Large intestine (tissue), 12 donors: ENCODE measurements at places on chromosomes 16 and 17.

DNA sequence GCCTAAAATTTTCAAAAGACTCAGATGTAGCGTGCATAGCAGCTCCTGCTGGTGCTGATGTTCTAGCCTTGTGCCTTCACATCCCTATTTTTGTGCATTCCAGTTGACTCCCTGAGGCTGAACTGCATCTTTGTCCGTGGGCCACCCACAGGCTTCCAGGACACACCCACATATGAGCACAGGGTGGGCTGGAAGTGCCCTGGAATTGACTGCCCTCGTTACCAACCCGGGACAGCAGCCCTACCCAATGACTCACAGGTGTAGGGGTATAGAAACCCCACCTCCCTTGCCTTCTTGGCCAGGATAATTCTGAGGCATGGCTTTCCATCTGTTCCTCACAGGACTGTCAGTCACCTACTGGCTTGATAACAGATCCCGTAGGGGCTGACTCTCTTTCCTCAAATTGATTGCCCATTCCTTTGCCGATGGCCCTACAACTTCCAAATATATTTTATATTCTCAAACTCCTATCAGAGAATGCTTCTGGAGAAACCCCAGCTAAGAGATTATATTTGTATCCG, 65.9 kb upstream of the CDH13 start:
- no peaks in the 10 kb centered on the region for H3K36me3 ChIP-seq
- H3K27ac ChIP-seq: no peak overlapping the region
- H3K4me3 ChIP-seq: no peak overlapping the region

DNA sequence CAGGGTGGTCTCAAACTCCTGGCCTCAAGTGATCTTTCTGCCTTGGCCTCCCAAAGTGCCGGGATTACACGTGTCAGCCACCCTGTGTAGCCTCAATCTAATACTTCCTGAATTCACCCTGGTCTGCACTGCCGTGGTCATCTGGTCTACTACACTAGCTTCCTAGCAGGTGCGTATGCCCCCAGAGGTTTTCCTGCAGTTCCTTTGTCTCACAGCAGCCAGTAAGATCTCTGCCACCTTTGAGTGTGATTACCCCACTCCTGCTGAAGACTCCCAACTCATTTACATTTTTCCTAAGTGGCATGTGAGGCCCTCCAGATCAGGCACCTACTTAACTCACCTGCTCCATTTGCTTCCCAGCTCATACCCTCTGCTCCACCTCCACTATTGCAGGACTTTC, 5.1 kb upstream of the DDX19A start:
- no peak overlapping the region for H3K27ac ChIP-seq
- H3K4me3 ChIP-seq: no peak overlapping the region
- peaks cover 2% of the 10 kb centered on the region for H3K36me3 ChIP-seq
- DNase-seq: no peak
- H3K27me3 ChIP-seq: no peaks in the 10 kb centered on the region
- H3K4me1 ChIP-seq: no peaks in the 10 kb centered on the region

DNA sequence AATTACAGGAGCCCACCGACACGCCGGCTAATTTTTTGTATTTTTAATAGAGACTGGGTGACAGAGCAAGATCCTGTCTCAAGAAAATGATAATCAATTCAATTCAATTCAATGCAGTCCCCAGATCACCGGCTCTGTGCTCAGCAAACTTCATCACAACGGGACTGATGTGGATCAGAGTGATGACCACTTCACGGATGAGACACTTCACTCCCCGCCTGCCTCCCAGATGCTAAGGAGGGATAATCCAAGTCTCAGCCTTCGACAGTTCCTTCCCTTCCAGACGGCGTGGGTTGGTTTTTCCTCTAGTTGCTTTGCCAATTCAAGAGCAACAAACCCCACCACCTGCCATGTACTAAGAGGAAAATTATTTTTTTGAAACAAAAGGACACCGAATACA, 93.8 kb downstream of the ZDHHC7 start:
- H3K27me3 ChIP-seq: peaks cover 23% of the 10 kb centered on the region
- no peak overlapping the region for H3K27ac ChIP-seq
- H3K4me1 ChIP-seq: peaks cover under 1% of the 10 kb centered on the region
- no peak for DNase-seq
- no peaks in the 10 kb centered on the region for H3K36me3 ChIP-seq

DNA sequence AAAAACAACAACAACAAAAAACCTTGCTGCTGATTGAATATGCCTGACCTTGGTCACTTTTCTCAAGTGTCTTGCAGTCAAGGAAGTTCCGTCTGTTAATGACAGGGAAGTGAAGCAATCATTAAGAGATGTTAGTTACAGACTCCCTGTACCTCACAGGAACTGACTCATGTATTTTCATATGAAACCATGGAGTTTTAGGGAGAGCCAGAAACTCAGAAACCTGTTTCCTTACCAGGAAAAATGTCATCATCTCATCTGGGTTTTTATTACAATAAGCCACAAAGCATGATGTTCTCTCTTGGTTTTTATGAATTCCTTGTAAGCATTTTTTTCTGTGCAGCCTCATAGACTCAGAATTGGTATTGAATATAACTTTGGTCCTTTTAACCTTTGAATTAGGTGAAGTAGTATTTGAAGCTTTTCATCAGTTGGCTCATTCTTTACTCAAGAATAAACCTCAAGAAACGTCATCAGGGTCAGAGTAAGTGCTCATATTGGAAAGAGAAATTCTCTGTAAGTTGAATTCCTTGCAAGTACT, 10.3 kb downstream of the LYRM1 start:
- DNase-seq: peak; percentile 68
- H3K27ac ChIP-seq: peak overlapping the region; percentile 79
- H3K4me1 ChIP-seq: peaks cover 21% of the 10 kb centered on the region
- no peak overlapping the region for H3K4me3 ChIP-seq
- H3K27me3 ChIP-seq: no peaks in the 10 kb centered on the region

GRCh38 chr16:69796285-69797118, 34.4 kb downstream of the WWP2 start:
- no peaks in the 10 kb centered on the region for H3K27me3 ChIP-seq
- H3K27ac ChIP-seq: no peak overlapping the region
- no peak overlapping the region for H3K4me3 ChIP-seq
- H3K36me3 ChIP-seq: peaks cover 32% of the 10 kb centered on the region

- H3K27ac ChIP-seq: peak overlapping the region; percentile 33
- DNase-seq: no peak
- H3K27me3 ChIP-seq: no peaks in the 10 kb centered on the region
- H3K36me3 ChIP-seq: no peaks in the 10 kb centered on the region
- no peak overlapping the region for H3K4me3 ChIP-seq
Measured at GRCh38 chr16:66904428-66904845, 14.2 kb downstream of the CDH16 start.

- DNase-seq: no peak
- no peaks in the 10 kb centered on the region for H3K36me3 ChIP-seq
- H3K27me3 ChIP-seq: no peaks in the 10 kb centered on the region
- H3K4me3 ChIP-seq: no peak overlapping the region
Measured at GRCh38 chr17:52025236-52025635, 133.3 kb downstream of the CA10 start.

GRCh38 chr17:72745241-72745640, 347.2 kb downstream of the SLC39A11 start:
- no peak overlapping the region for H3K4me3 ChIP-seq
- no peak overlapping the region for H3K27ac ChIP-seq
- no peak for DNase-seq
- no peaks in the 10 kb centered on the region for H3K27me3 ChIP-seq
- peaks cover 20% of the 10 kb centered on the region for H3K4me1 ChIP-seq
- no peaks in the 10 kb centered on the region for H3K36me3 ChIP-seq

GRCh38 chr16:72894293-72895151, 153.4 kb downstream of the ZFHX3 start:
- H3K4me3 ChIP-seq: no peak overlapping the region
- no peak overlapping the region for H3K27ac ChIP-seq
- no peaks in the 10 kb centered on the region for H3K27me3 ChIP-seq
- peaks cover 10% of the 10 kb centered on the region for H3K36me3 ChIP-seq
- DNase-seq: no peak

GRCh38 chr16:31265329-31266245, 5.8 kb downstream of the ITGAM start:
- no peak overlapping the region for H3K27ac ChIP-seq
- H3K4me3 ChIP-seq: no peak overlapping the region
- no peaks in the 10 kb centered on the region for H3K27me3 ChIP-seq
- peak; percentile 16 for DNase-seq

DNA sequence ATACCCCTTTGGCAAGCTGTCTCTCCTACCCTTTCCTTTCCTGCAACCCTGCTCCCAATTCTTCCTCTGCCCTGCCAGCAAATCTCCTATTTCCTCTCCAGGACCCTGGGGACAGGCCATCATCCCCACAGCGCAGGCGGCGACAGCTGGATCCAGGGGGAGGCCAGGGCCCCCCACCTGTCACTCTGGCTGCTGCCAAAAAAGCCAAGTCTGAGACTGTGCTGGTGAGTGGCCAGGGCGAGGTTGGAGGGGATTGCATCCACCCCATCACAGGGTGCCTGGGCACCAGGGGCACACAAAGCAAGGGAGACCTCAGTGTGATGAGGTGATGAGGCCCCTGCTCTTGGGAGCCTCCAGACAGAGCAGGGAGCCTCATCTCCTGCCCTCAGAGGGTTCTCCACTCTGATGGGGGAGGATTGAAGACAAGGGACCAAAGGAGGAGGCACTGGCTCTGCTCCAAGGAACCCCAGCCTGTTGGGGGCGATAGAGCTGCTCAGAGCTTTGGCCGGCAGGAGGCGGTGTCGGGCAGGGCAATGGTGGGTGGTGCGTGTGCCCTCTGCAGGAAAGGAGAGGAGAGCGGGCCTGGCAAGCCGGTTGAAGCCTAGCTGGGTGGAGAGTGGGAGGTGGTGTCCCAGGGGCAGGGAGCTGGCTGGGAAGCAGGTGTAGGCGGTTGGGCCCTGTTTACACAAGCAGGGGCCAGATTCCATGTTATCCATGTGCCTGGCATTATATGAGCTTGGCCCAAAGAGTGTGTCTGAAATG, 15.6 kb upstream of the PDK2 start:
- H3K4me3 ChIP-seq: no peak overlapping the region
- H3K27me3 ChIP-seq: no peaks in the 10 kb centered on the region
- DNase-seq: no peak
- peaks cover 62% of the 10 kb centered on the region for H3K36me3 ChIP-seq
- H3K4me1 ChIP-seq: no peaks in the 10 kb centered on the region
- H3K27ac ChIP-seq: no peak overlapping the region

- no peak overlapping the region for H3K27ac ChIP-seq
- no peaks in the 10 kb centered on the region for H3K36me3 ChIP-seq
- H3K4me1 ChIP-seq: no peaks in the 10 kb centered on the region
- peaks cover 72% of the 10 kb centered on the region for H3K27me3 ChIP-seq
Measured at GRCh38 chr16:3194792-3195191, 6.8 kb downstream of the OR1F1 start.

- H3K27me3 ChIP-seq: no peaks in the 10 kb centered on the region
- no peak for DNase-seq
- no peaks in the 10 kb centered on the region for H3K36me3 ChIP-seq
- no peaks in the 10 kb centered on the region for H3K4me1 ChIP-seq
- no peak overlapping the region for H3K4me3 ChIP-seq
Measured at GRCh38 chr17:27233776-27234175, 60.1 kb upstream of the WSB1 start.

DNA sequence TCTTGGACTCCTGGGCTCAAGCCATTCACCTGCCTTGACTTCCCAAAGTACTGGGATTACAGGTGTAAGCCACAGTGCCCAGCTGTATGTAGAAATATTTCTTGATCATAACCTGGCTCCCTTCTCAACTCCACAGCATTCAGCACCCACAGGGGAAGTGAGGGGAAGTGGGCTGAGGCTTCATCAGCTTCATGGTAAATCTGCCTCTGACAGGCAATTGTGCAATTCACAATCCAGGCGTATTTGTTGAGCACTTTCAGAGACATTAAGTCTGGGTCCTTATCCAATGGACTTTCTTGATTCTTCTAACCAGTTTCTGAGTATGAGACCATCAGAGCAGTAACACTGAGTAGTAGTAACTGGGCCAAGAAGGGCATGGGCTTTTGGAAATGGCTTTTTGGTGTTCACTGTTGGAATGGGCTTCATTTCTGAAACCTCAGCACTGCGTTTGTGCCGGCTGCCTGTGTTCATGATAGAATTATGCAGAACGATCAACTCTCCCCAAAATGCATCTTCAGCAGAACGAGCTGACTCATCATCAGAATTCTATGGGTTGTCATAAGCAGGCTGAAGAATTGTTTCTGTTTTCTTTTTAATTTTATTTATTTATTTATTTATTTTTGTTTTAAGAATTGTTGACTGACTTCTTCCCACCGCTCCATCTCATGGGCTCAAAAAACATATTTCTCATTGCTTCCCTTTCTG, 28.9 kb downstream of the FAM20A start:
- H3K27ac ChIP-seq: no peak overlapping the region
- DNase-seq: no peak
- H3K27me3 ChIP-seq: no peaks in the 10 kb centered on the region
- no peak overlapping the region for H3K4me3 ChIP-seq
- H3K36me3 ChIP-seq: no peaks in the 10 kb centered on the region

DNA sequence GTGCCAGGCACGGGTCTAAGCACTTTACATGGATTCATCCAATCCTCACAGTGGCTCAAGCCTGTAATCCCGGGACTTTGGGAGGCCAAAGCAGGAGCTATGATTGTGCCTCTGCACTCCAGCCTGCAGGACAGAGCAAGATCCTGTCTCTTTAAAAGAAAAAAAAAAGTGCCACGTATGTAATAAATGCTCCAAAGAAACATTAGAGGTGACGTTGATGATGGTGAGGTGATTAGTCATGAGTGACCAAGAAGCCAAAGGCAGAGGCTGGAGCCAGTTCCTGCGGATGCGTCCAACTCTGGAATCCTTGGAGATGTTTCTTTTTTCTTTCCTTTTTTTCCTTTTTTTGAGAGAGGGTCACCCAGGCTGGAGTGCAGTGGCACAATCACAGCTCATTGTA, 59.4 kb upstream of the SIAH1 start:
- no peak for DNase-seq
- no peaks in the 10 kb centered on the region for H3K27me3 ChIP-seq
- no peak overlapping the region for H3K27ac ChIP-seq
- no peaks in the 10 kb centered on the region for H3K4me1 ChIP-seq

DNA sequence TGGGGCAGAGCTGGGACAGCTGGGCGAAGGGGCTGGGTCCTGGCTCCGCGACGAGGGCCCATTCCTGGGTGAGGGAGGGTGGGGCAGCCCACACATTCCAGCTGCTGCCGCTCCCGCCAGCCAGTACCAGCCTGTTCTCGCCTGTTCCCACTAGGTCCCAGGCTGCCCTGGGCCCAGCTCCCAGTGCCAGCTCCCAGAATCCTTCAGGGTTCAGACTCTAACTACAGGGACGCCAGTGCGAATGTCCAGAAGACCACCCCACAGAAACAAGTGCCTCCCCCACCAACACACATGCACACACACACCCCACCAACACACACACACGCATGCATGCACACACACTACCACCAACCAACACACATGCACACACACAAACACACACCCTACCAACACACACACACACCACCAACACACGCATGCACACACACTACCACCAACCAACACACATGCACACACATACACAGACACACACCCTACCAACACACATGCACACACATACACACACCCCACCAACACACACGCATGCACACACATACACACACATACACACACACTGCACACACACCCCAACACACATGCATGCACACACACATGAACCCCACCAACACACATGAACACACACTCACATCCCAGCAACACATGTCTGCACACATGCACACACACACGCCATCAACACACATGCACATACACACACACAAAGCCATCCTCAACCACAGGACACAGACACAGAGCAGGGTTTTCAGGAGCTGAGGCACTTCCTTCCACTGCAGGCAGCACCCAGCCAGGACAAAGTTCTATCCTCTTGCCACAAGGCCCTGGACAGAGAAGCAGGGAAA, 27.5 kb upstream of the KRT17 start:
- no peak overlapping the region for H3K4me3 ChIP-seq
- H3K4me1 ChIP-seq: peaks cover 74% of the 10 kb centered on the region
- peak; percentile 91 for DNase-seq
